ENCODE measurements at places on chromosomes 7 and 10.

DNA sequence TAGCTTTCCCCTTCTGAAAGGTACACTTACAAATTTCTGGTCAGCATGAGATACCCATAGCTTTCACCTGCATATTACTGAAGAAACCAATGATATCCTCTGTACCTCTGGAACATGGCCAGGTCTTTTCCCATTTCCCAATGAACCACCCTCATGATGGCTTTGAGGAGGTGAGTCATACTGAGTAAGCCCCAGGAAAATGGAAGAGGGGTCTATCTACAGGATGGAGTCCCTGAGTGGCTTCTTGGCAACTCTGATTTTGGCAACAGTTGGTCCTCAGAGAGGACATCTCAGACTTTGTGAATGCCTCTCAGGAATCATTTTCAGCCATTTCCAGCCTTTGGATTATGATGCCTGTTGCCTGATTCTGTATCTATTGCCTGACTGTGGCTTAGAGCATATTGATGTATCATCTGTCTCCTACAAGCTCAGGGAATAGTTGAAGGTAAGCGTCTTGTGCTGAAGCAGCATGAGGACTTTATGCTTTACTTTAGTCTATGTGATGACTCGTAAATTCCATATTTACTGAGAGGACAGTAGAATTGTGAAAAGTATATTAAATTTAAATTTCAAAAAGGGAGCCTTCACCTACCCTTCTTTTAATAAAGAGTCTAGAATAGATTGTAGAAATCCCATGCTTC is 84.7 kb upstream of the DKK1 start:
- no peak for DNase-seq

DNA sequence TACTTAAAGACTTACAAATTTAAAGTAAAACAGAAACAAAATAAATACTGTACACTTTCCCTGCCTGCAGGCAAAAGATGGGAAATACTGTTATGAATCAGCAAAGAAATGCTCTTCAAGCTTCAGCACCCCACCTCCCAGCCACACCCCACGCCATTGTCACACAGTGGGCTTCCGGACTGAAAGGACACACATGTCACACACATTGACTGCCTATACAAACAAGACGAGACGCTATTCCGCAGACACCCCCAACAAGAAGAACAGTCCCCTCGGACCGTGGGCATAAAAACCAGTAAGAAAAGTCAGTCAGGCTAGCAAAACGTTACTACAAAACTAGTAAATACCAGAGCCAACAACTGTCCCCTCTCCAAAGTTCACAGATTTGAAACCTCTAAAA is 22.2 kb upstream of the PARP12 start:
- DNase-seq = no peak

GRCh38 chr7:132804849-132805485 is 228.7 kb upstream of the PLXNA4 start:
- no peak for DNase-seq

DNA sequence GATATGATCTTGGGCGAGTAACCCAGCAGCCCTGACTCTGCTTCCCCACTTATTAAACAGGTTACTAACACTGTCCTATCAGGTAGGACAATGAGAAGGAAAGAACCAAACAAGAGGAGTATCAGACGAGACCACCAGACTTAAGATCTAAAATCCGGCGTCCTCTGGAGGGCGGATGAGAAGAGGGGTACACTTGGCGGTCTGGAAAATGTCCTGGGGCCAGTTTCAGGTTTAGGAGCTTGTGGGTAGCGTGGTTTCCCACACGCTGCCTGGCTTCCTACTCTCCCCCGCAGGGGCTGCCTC is 635 bp downstream of the ZNF32 start:
- DNase-seq = no peak

GRCh38 chr7:72504061-72504706 is 92.0 kb upstream of the CALN1 start:
- DNase-seq = no peak

Measured in NCI-H446 treated with DMSO at 0.1 percent for 48 hours (cell line).